ENCODE measurements at places on chromosomes 6 and 20.

GRCh38 chr6:125584468-125584939 lies 164.9 kb upstream of the HEY2 start:
- peak; percentile 77 for DNase-seq

DNA sequence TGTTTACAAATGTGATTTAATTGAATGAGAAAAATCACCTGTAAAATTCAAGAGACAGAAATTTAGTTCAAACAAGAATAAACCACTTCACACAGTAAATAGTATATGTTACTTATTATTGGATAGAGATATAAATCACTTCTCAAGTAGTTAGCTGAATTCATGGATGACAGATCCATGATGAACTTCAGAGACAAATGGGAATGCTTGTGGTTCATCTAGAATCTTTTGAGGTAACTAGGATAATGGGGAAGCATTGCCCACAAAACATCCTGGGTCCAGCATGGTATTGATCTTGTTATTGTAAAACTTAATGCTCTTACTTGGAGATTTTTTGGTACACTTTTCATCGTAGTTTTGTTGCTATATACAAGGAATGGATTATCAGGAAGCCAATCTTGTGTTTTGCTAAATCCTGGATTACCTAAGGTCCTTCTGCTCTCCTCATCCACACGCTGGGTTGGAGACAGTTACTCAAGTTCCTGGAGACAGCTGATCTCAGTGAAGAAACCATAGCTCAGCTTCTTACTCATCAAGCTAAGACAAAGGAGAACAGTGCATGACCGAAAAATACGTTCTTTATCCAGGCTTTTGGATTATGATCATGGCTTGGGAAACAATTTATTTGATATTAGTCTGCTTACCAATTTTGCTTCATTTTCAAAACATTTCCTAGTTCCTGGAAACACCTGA lies 142.5 kb upstream of the PREP start:
- peak; percentile 37 for DNase-seq

DNA sequence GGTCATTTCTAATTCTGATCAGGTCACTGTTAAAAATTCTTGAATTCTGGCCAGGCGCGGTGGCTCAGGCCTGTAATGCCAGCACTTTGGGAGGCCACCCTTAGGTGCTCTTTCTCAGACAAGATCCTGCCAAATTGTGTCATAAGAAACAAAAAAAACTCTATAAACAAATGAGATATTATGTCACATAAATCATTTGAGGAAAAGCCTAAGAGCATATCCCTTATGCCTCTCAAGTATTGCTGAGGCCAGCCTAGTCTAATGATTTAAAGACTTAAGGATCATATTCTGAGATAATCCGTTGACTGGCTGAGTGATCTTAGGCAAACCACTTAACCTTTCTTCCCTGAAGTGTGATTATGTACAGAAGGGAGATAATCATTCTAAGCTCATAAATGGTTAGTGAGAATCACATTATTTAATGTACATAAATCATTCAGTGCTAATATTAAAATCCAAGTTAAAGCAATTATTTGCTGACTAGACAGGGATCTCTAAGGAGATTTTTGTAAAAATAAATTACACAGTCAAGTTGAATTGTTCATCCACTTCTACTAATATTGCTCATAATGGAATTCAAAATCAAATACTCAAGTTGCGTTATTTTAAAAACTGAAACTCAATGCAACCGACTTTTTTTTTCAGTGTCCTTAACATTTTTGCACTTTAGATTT lies 365.4 kb downstream of the PHF3 start:
- no peak for DNase-seq

DNA sequence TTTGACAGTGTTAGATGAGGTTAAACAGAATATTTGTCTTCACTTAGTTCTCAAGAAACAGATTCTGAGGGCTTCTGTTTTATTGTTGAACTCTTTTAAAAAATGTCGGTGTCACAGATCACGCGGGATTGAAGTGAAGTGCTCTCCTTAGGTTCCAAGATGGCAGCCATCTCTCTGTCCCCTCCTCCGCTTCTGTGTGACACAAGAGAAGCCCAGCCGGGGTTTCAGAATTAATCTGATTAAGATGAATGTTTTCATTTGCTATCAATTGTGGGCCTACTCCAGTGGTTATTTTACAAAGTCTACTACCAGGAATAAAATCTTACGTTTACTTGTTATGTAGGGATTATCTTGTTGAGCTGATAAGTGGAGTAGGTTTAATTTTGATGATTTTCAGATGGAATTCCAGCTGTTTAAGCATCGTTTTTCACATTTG lies 10.9 kb downstream of the HIVEP1 start:
- peak; percentile 28 for DNase-seq

GRCh38 chr20:21430020-21430419 lies 32.7 kb upstream of the NKX2-4 start:
- no peak for DNase-seq

GRCh38 chr6:4459032-4459431 lies 317.2 kb upstream of the CDYL start:
- DNase-seq, result peak; percentile 64

DNA sequence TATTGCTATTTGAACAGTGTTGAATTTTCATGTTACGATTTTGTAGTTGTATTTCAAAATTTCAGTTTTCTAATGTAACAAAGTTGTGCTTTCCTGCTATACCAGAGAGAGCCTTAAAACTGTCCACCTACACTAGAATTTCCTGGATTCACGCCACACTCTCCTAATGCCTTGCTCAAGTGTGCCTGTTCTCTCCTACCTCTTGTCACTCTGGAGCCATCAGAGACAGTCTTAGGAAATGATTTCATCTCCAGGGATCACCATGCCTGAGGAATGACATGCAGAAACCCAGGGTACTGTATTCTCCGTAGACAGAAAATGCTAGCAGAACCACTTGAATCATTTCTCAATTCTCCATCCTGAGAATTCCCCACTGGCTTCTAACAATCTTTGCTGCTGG lies 667.6 kb downstream of the KIF16B start:
- DNase-seq, result no peak

DNA sequence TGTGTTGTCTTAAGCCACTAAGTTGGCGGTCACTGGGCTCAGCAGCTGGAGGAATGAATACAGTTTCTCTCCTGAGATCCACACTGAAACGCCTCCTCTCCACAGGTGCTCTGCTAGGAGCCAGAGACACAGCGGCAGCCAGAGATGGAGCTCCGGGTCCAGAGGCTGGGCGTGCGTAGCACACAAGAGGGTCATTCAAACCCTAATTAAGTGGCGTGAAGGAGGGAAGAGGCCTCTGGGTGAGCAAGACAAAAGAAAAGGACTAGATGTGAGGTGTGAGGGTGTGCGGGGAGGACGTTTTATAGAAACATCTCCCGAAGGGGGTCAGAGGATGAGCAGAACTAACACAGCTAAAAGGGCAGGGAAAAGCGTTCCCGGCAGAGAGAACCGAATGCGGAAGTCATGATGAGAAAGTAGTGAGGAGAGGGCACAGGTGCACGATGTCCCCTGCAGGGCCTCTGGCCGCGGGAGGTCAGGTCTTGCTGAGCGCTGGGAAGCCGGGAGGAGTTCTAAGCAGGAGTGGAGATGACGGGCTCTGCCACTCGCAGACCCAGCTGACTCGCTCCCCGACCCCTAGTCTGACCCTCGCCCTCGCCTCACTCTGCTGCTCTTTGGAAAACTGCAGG lies 54.4 kb downstream of the BMP7 start:
- no peak for DNase-seq

GRCh38 chr20:24148372-24148771 lies 159.8 kb upstream of the GGTLC1 start:
- DNase-seq, result no peak

- DNase-seq, result no peak
Measured at GRCh38 chr20:31641391-31641790, 3.7 kb downstream of the COX4I2 start.

GRCh38 chr6:112947507-112947906 lies 600.4 kb downstream of the RFPL4B start:
- no peak for DNase-seq

DNA sequence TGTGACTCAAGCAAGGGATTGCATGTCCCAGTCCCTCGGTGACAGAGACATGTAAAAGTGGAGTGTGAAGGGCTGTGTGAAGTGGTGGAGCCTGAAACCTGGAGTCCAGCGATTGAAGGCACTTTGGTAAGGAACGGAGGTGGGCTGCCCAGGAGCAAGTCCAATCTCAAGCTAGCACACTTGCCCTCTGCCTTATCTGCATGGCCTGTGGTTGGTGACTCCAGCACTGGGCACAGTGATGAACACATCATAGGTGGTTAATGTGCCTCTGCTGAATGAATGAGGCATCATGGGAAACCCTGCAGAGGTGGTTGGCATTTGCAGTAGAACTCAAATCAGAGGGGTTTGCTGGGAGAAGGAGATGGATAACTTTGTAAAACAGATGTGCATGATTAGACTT lies 14.9 kb upstream of the ULBP3 start:
- no peak for DNase-seq

DNA sequence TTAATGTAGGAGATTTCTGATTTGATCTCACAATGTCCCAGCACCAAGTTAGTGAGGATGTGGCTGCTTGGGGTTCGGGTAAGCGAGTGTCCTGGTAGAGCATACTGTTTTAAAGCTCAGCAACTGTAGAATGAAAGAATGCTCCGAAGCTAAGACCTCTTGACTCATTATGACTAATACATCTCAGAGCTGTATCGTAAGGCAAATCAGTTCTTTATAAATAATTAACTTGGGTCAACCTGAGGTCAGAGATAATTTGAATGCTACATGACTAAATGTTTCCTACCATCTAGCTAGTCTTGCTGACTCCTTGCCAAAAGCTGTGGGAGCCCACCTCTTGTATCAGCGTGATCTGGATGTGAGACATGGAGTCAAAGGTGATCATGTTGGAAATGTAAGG lies 128.8 kb upstream of the PDE7B start:
- DNase-seq, result peak; percentile 68

- no peak for DNase-seq
Measured at GRCh38 chr6:158847786-158848185, 28.6 kb upstream of the EZR start.

Measured in mesenchymal stem cell (in vitro differentiated cells and primary cell).